Muscle of arm (tissue), 14 donors: ENCODE measurements at places on chromosomes 2 and 18. TPM values are rescaled to one million over a fixed set of nuclear protein-coding genes. Genes with fewer than 3 reads are reported as not detected.

TMEFF2 gene
- 26.0 TPM for polyA plus RNA-seq

DSG4 gene
- not detected for polyA plus RNA-seq

GRCh38 chr18:596288-596881, 403 bp upstream of the CLUL1 start:
- DNase-seq = no peak

- DNase-seq = no peak
These were observed 30.6 kb downstream of the SOWAHC start for GRCh38 chr2:109644571-109645275.

DNA sequence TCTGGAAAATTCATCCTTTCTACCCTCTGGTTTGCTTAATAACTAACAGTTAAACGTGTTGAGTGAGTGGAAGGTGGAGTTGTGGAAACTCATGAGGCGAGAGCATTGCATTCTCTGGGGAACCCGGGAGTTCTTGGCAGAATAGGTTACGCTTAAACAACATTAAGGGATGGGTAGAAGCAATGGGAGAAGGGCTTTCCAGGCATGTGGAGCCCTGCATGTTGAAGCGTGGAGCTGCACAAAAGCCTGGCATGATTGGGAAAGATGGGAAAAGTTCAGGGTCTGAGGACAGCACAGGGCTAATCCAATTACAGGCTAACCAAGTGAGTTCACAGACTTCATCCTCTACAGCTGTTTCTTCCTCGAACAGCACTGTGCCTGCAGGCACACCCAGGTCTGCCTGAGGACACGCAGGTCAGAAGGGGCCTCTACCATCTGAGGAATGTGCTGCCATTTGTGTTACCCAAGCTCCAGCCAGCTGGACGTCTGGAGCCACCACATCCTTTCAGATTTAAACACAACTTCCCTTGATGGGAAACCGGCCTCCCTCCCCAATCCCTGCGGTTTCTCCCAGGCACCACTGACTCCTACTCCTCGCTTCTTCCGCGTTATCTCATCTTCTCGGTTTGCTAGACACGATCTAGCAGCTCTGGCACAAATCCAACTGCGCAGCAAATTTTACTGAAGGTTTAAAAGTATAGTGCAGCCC, 164.2 kb downstream of the ANTXR1 start:
- DNase-seq = no peak
